Activated CD8-positive, alpha-beta T cell treated with anti-CD3 and anti-CD28 coated beads, Interleukin-2, amount 10 ng/mL, durations not matched to agents 7 days and 5 days (primary cell): ENCODE measurements at places on chromosomes 2 and 18. TPM values are rescaled to one million over a fixed set of nuclear protein-coding genes. Genes with fewer than 3 reads are reported as not detected.

GRCh38 chr2:191666732-191667131 is 11.2 kb upstream of the NABP1 start:
- DNase-seq: no peak

DNA sequence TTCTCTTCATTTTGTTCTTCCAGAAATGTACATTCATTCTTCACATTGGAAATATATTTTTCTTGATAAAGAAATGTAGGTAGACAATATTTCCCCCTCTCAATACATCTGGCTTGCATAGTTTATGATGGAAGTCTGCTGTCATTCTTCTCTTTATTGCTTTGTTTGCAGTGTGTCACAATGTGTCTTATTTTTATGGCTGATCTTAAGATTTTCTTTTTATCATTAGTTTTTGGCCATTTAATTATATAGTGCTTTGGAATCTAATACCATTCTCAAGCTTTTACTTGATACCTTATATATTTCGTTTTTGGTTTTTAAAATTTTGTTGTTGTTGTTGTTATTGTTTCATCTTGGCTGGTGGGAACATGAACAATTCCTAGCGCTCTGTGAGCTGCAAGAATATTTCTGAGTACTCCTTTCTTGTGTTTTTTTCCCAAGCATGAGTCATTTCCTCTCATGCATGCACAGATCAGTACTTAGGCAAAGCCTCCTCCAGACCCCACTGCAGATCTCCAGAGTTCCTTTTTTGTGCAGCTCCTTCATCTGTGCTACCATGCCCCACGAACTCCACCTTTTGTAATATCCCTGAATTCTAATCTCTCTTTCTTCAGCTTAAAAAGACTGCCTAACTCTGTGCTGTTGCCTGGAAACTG is 13.7 kb upstream of the MMADHC start:
- DNase-seq: no peak

DNA sequence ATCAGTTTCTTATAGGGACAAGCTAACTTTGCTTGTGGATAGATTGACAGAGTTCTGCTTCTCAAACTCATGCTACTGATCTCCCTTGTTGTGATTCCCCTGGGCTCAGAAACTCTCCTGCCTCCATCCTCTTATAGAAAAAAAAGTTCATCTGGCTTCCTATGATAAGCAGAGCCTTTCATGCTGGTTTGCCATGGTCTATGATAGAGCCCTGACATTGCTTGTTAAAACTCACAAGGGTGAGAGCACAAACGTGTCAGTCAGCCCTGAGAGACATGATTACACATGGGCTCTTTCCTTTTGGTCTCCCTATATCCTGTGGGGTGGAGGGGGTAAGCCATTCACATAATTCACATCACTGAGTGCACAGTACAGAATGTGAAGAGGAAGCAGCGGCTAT is 121.8 kb downstream of the TDRD15 start:
- no peak for DNase-seq

DNA sequence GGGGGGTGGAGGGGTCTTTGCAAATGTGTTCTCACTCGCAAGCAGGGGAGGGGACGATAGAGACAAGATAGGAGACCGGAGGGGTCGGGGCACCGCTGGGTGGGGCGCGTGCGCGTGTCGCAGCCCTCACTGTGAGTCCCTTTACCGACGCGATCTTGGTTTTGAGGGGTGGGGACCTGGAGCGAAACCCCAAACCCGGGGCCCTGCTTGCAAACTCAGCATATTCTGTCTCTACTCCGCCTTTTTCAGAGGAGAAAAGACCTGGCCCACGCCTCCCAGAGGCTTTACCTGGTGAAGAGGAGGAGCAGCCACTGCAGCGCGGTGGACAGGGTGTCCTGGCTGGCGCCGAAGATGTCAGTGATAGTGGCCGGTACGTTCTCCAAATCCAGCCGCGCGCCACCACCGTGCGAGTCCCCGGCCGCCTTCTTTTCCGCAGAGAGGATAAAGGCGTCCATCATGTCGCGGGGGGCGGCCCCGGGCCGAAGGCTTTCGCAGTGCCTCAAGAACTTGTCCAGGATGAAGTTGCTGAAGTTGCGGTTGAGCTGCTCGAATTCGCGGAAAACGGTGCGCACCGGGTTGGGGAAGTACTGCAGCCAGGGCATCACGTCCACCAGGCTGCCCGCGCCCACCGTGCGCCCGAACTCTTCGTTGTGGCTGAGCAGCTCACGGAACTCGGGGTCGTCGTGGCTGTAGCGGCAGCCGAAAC is 1.7 kb downstream of the CYP1B1 start:
- peak; percentile 23 for DNase-seq

DNA sequence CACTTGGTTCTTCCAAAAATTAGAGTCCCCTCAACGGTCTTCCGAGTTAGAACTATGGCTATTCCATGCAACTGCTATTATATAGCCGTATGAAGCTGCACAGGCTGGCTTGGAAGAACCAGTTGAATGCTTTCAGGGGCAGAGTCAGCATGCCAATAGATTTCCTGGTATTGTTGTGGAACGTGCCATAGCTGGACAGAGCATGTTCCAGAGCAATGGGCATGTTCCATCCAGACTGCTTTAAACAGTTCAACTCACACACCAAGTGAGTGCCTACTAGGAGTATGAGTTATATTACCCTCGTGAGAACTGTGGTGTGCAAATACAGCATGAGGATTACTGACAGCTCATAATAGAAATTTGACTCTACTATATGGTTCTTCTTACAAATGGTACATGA is 682.0 kb downstream of the SATB2 start:
- DNase-seq: no peak

- no peak for DNase-seq
These were observed 9.8 kb downstream of the MCEE start for GRCh38 chr2:71120195-71120594.

- DNase-seq: peak; percentile 77
These were observed 188.1 kb downstream of the ZEB2 start for GRCh38 chr2:144331674-144332355.

DNA sequence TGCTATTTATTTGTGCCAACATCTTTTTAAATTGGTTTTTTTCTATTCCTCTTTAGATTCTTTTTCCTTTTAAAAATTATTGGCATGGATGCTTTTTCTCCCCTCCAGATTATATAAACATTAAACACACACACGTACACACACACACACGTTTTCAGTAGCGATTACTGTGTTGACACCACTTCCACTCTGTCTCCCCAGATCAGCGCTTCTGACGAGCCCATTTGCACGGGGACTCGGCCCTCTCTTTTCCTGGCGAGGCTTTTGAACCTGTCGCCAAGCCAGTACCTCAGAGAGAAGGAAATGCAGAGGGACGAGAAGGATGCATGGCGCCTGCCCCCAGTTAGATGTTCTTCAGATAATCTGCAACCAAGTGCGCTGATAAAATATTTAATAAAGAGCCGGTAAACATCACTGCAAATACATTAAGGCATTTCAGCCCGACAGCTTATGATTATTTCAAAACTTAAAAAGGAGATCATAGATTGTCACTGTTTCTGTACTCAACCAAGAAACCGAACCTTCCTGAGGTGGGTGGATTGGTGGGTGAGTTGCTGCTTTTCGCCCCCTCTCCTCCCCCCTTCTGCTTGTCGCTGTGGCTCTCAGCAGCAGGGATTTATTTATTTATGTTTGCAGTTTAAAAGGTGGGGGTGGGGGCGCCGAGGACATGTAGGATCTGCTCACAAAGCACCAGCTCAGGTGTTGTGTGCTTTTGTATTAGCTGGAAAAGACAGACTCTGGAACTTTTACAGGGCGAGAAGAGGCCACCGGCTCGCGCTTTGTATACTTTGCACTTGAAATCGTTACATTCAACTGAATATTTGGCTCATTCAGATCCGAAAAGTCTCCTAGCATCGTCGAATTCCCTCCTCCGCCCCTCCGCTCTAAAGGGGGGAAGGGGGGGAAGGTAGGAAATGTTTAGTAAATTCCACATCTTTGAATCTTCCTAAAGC is 787 bp upstream of the TBR1 start:
- DNase-seq: peak; percentile 34

DNA sequence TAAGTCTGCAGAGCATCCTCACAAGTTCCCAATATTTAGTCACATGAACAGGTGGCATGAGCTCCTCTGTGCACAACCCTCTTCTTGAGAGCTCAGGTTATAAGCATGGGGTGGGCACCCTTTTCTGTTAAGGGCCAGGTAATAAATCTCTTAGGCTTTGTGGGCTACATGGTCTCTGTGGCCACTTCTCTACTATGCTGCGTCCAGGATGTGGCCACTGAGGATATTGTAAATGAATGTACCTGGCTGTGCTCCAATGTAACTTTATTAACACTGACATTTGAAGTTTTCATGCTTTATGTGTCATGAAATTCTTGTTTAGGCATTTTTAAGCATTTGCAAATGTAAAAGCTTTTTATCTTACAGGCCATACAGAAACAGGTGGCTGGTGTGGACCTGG is 116.8 kb upstream of the ST6GAL2 start:
- DNase-seq: no peak

GRCh38 chr2:170258382-170258781 is 80.4 kb downstream of the MYO3B start:
- no peak for DNase-seq

DNA sequence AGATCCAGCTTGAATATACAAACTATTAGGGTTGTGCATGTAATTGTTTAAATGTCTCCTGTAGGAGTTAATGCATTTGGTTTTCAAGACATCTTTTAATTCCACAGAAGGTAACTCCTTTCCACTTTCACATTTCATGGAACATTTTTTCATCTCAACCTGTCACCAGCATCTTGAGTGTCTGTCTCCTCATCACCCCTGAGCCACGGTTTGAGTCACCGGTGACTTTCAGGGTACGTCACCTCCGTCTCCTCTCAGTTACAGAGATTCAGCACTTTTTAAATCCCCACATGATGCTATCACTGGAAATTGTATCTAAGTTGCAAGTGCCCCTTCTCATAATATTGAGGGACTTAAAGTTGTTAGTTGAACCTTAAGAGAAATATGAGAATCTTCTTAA is 25.3 kb downstream of the GPR55 start:
- DNase-seq: no peak

- no peak for DNase-seq
These were observed 13.4 kb downstream of the NOP58 start for GRCh38 chr2:202278944-202279343.

G6PC2 gene
- not detected for total RNA-seq

PLGLB2 gene
- 0.53 TPM for total RNA-seq

SLC8A1 gene
- 0.45 TPM for total RNA-seq

HDLBP gene
- total RNA-seq: 187 TPM

NEUROD1 gene
- total RNA-seq: not detected

MBD5 gene
- total RNA-seq: 31.3 TPM
